Thoracic aorta (tissue), 2 donors: ENCODE measurements at places on chromosomes 1 and 21.

DNA sequence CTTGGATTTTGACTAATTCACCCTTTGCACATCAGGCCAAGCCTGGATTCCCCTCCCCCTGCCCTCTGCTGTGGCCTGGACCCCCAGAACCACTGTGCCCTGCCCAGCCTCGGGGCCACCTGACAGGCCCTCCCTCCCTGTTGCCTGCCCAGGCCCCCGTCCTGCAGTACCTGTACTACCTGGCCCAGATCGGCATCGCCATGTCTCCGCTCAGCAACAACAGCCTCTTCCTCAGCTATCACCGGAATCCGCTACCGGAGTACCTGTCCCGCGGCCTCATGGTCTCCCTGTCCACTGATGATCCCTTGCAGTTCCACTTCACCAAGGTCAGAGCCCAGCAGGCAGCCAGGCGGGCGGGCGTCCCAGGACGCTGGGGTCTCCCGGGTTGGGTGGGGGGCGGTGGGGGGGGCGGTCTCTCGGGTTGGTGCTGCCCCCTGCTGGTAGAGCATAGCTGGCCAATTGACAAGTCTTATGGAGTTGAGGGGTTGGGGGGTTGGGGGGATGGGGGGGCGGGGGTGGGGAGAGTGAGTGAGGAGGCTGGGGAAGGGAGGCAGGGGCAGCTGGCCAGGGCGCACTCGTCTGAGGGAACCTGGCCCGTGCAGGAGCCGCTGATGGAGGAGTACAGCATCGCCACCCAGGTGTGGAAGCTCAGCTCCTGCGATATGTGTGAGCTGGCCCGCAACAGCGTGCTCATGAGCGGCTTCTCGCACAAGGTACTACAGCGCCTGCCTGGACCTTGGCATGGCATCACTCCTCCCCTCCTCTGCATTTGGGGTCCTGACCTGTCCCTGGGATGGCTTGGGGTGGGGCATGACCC, 10.7 kb downstream of the AMPD2 start:
- DNase-seq, result no peak

DNA sequence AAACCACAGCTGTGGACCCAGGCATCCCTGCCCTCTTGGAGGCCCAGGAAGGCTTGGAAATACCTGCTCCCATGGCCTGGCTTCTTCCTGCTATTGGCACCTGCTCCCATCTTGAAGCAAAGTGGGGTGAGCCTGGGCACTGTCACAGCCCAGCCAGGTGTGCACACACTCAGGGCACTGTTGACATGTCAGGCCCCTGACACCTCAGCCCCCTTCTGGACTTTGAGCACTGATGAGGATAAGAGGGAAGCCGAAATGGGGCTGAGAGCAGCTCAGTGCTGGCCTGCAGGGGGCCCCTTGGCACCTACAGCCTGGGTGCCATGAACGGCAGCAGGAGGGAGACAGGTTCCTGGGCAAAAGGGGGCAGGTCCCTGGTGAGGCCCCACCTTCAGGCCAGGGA, 55.9 kb downstream of the DAB1 start:
- no peak for DNase-seq

GRCh38 chr1:11940260-11940921, 5.9 kb downstream of the PLOD1 start:
- DNase-seq, result no peak

- DNase-seq, result no peak
Observed at GRCh38 chr1:6627841-6628545, 3.3 kb downstream of the THAP3 start.

GRCh38 chr1:184881941-184882913, 92.1 kb downstream of the NIBAN1 start:
- DNase-seq, result no peak

DNA sequence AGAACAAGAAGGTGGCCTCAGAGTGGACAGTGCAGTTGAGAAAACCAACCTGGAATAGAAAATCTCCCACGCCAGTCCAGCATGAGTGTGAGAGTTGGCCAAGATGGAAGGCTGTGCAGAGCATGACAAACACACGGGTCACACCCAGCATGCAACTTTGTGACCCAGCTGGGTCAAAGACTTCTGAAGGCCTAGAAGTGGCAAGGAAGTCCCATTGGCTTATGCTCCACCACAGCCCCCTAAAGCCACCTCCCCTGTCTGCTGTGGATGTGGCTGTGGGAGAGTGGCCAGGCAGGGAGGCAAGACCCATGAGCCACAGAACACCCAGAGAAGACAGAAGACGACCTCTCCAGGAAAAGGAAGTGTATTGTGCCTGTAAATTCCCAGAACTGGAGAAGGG, 13.6 kb downstream of the BATF3 start:
- no peak for DNase-seq

DNA sequence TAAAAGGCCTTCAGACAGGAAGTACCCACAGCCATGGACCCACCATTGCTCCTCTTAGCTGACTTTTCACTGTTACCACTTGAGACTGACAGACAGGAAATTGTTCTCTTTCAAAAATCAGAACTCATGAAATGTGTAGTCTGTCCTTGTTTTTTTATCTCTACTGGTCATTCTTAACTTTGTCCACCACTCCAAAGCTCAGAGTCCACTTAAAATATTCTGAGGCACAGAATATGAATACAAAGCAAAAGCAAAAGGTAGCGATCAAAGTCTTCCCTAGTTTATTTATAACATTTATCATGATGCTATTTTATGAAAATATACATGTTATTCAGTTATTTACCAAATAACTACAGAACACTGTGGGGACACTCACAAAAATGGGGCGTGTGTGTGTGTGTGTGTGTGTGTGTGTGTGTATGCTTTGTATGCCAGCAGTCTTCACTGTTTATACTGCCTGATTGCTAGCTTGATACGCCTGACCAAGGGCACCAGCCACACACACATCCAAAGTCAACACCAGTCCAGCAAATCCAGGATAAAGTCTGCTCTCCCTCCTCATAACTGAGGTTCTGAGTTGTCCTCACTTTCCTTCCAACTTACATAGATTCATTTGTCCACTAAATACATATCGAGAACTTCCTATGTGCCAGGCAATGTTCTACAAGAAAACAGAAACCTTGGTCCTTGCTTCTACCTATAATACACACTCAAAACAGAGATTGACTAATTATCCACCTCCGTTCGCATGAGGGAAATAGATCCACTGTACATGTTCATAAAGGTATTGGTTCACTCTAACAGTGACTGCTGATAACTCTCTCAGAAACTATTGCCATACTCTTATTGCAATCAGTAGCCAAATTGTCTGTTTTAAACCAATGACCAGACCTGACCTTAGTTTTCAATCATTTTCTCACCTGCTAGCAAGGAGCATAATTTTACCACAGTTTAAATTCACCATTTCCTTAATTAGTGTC, 79.4 kb downstream of the ERICH3 start:
- DNase-seq, result no peak

GRCh38 chr21:42590431-42591131, 62.8 kb upstream of the PDE9A start:
- no peak for DNase-seq

DNA sequence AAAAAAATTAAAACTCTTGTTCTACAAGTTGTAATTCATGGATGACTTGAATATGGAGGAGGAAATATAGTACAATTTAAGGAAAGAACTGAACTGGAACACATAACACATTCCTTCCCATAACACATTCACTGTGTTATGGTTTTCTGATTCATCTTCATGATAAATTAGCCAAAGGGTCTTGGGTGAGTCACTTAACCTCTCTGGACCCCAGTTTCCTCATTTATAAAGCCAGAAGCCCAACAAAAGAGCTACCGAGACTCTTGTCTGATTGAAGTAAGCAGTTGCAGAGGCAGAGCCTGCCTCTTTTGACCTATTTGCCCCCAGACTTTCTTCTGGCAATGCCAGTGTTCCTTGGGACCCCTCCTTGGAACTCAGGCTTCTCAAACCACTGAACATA, 161.9 kb upstream of the KCTD3 start:
- DNase-seq, result no peak

DNA sequence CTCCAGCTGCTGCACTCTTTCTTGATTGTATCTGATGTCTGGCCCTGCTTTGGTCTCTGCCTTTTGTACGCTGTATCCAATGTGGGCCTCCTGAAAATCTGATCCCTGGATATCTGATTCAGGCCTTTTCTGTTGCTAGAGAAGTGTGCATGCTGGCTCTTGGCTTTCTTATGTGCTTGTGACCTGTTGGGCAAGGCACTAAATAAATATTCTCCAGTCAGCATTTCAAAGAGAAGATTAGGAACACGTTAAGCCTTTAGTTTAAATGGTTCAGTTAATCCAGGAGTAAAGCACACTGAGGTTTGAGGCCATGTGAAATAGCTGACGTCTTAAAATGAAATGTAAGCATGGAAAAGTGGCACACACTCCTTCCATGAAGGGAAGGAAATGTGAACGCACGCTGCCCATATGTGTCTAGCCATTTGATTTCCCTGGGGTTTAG, 9.3 kb upstream of the F3 start:
- DNase-seq, result no peak

- DNase-seq, result no peak
Observed at GRCh38 chr1:214102907-214103306, 115.1 kb downstream of the PROX1 start.

DNA sequence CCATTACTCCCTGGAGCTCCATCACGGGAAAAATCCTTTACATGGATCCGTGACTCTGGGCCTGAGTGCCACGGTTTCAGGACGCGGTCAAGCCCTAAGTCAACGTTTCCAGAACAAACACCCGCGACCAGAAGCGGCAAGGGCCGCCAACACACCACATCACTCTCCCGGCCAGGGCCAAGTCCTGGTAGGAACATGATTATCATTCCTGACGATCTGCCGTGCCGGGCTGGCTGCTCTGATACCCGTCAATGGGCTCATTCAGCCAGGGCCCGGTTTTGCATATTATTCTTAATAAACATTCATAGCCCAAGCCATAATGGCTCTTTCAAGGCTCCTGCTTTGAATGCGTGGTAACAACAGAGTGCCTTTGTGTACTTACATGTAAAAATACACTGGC, 44.6 kb upstream of the SIM2 start:
- no peak for DNase-seq

GRCh38 chr21:40512590-40512989, 334.4 kb downstream of the DSCAM start:
- no peak for DNase-seq

GRCh38 chr1:220044678-220045355, 1.5 kb downstream of the EPRS1 start:
- DNase-seq, result no peak

- no peak for DNase-seq
Observed at GRCh38 chr1:1815606-1816281, 37.5 kb upstream of the NADK start.

DNA sequence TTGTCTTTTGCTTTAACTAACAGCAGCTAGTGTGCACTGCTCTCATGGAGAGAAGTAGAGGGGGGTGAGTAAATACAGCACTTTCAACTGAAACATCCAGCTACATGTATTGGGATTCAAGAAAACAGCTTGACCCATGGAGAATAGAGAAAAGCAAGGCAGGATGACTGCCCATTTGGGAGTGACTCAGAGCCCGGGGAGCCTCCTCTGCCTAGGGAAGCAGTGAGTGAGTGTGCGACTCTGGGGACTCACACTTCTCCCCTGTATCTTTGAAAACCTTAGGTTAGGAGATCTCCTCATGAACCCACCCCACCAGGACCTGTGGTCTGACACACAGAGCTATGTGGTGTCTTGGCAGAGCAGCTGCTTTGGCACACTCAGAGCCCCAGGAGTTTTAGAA, 82.0 kb upstream of the PTGFR start:
- DNase-seq, result no peak

DNA sequence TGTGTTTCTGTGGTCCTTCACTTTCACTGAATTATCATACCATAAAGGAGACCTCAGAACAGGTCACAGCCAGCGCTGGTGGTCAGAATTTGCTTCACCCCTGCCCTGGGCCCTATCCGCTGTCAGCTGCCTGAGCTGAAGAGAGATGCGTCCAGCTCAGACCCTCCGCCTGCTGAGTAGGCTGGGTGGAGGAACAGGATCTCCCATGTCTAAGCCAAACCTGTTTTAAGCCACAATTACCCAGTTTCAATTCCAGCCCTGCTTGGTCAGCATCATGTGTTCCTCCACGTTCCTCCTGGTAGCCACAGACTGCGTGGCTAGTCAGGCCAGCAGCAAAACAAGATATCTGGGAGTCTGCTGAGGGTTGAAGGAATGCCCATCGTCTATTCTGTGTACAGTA, 13.5 kb upstream of the BGLAP start:
- no peak for DNase-seq

DNA sequence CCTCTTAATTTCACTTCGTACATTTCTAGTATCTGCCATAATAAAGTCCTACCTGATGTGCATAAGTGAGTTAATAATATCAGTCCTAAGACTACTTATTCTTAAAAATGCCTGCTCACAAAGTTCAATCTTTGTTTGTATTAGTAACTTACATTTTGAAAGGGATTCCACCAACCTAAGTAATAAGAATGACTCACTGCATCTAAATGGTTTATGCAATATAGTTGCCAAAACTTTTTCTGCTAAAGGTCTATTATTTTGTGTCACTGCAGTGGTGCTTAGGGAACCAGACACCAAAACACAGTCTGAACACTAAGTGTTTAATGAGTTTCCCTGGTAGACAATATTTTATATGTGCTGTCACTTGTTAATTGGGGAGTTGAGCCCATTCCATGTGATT, 1.8 kb downstream of the ZNF669 start:
- DNase-seq, result no peak

GRCh38 chr1:244231193-244231571, 180.1 kb downstream of the ZBTB18 start:
- DNase-seq, result no peak

DNA sequence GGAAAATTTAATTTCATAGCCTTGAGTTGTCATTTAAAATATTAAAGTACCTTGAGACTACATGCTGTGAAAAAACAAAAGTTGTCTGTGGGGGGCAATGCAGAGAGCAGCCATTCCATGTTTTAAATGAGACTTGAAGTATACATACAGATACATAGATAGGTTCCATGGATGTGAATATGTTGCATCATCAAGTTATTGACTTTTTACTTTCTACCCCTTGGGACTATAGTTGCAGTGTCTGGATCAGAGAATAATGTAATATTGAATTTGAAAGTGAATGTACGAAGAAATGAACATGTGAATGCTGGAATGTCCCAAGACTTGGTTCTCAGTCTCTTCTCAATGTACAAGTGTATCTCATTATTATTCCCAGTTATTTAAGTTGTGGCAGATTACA, 751.0 kb downstream of the MRPL39 start:
- DNase-seq, result no peak

GRCh38 chr1:162564762-162565218, 3.3 kb downstream of the UAP1 start:
- DNase-seq, result no peak

GRCh38 chr1:33311706-33312412, 9.0 kb downstream of the A3GALT2 start:
- no peak for DNase-seq

- no peak for DNase-seq
Observed at GRCh38 chr1:46466477-46467182, 23.0 kb upstream of the DMBX1 start.

DNA sequence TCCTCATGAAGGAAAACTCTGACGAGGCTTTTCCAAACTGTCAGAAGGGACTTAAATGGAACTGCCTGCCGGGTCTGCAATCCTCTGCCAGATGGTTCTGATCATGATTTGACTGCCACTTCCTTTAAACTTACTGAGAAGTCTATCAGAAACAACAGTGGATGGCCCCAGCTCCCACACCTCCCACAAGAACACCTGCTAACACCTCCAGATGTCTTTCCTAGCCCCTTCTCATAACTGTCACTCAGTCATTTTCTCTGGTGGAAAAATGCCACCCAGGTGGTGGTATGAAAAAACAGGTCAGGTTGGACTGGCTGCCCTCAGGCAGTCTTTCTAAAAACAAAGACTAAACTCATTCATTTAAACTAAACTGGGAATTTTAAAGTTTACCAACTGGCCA, 66.7 kb upstream of the ABCD3 start:
- no peak for DNase-seq

GRCh38 chr1:89762386-89762778, 58.5 kb upstream of the LRRC8D start:
- no peak for DNase-seq

- no peak for DNase-seq
Observed at GRCh38 chr1:207335695-207336363, 14.4 kb downstream of the CD55 start.
